ENCODE measurements at places on chromosomes 3 and 15.

GRCh38 chr3:52682016-52682415 lies 3.7 kb downstream of the PBRM1 start:
- peak; percentile 96 for DNase-seq

DNA sequence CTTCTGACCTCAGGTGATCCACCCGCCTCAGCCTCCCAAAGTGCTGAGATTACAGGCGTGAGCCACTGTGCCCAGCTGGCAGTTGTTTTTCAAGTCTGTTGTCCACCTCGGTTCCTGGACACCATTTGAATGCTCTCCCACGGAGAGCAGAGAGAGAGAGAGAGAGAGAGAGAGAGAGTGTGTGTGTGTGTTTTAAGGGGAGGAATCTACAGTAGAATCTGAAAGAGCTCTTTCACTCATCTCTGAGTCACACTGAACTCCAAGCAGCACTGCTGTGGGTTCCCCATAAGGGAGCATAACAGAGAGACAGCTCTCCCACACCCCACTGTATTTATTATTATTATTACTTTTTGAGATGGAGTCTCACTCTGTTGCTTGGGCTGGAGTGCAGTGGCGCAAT lies 156.6 kb downstream of the RPLP1 start:
- no peak for DNase-seq

DNA sequence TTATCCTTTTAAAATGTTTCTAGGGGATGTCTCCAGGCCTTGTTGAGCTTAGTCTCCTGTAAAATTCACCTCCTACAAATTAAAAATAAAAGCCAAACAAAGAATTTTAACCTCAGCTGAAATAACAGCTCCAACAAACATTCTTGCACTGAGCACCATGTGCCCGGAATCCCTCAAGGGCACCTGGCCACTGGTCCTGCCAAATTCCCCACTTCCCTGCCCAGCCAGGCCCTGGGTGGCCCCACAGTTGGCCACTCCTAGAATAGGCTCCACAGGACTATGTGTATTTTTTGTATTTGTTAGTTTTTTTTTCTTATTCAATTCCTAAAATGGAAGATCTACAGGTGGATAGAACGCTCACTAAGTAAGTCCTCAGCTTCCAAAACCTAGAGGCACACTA lies 33.1 kb upstream of the PLA2G4E start:
- DNase-seq: no peak

DNA sequence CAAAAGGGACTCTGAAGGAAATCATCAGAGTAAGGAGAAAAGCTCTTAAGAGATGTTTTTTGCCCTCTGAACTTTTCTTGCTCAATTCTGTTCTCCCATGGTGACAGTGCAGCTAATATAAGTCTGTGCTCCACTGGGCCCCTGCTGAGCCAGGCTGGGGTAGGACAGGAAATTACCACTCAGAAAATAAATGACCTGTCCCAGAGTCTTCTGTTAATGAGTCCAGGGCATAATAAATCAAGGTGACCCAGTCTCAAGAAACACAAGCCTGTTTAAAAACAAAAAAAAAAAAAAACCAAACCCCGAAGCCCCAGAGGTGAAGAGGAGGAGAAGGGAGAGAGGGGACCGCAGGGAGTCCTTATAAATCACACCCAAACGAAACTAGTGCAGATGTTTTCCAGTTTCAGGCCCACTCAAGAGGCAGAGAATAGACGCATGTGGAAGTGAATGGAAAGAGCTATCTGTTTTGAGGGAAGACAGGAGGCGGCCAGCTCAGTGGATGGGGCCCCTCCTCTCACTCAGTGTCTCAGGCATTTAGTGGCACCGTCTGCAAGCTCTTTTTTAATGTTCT lies 59.8 kb upstream of the BOC start:
- no peak for DNase-seq

- DNase-seq: no peak
Observed at GRCh38 chr3:87370007-87370406, 93.6 kb upstream of the POU1F1 start.

DNA sequence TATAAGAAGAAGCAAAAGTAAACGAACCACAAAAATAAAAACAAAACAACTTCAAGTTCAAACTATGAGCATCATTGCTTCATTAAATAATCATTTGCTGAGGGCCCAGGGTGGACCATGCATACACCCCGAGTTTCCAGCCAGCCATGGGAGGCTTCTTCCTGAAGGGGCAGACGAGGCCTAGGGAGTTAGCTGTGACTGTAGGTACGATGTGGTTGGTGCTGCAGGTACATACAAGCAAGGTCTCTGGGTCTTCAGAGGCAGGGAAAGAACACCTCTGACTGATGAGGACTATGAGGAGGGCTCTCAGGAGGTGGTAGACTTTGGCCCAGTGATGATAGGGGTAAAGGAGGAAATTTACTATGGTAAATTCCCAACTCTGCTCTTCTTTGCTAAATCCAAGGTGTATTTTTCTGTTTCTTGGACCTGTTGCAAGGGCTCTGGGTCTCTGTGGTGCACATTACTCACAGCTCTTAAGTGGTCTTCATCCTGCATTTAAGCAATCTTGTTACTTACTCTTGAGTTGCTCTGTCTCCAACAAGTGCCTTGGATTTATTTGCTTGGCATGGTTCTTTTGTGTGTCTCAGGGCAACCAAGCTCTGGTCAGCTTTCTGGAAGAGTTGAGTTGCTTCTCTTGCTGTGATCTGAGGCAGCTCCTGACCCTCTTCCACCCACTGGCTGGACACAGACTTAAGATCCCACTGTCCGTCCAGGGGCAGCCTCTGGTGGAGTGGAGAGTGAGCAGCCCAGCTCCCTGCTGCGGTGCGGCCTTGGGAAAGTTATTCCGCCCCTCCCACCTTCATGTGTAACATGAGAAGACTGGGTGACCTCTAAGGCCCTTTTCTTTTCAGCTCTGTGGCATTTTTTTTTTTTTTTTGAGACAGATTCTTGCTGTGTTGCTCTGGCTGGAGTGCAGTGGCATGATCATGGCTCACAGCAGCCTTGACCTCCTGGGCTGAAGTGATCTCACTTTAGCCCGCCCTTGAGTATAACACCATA lies 56.1 kb upstream of the KIF23 start:
- no peak for DNase-seq

DNA sequence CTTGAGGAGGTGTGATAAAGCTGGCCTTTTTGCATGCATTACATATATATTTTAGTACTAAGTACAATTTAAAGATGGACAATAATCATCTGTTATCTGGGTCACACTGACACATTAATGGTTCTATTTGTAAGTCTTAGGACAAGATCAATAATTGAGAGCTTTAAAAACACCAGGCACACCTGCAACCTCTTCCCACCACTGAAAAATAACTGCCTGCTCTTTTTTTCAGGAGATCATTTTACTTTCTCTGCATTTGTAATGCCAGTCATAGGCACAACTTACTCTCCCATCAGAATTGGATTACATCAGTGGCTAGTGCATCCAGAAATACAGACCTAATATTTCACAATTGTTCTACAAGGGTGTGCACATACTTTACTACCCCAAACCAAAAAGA lies 149.8 kb downstream of the MECOM start:
- no peak for DNase-seq

DNA sequence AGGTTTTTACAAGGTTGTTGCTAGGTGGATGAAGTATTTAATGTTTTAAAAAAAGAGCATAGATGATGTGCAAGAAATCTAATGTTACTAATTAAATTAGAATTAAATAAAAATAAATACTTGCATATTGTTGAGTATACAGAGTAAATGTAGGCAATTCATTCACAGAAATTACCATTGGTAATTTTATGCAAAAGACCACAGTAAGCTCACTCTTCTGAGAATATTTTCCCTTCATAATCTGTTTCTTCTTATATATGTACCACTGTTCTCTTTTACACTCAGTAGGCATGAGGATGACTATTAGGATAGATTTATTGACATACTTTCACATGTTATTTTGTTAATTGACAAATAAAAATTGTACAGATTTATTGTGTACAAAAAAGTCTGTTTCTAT lies 681.2 kb upstream of the NECTIN3 start:
- DNase-seq: no peak

GRCh38 chr3:72352176-72352575 lies 496.1 kb downstream of the SHQ1 start:
- DNase-seq: no peak

GRCh38 chr3:17359911-17360310 lies 382.5 kb downstream of the TBC1D5 start:
- DNase-seq: no peak

DNA sequence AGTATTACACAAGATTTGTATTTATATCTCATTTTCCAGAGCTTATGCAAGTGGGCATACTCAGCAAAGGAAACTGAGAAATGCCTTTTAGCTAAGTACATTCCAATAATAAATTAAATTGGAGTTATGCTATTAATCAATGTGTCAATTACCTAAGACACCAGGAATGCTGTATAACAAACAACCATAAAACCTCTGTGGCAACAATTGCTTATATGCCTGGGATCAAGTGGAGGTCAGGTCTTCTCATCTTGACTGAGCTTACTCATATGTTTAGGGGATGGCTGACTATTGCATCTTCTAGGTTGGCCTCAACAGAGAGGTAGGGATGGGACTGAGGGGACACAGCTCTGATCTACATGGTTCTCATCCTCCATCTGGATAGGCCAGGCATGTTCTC lies 30.7 kb downstream of the CD200R1L start:
- DNase-seq: no peak

DNA sequence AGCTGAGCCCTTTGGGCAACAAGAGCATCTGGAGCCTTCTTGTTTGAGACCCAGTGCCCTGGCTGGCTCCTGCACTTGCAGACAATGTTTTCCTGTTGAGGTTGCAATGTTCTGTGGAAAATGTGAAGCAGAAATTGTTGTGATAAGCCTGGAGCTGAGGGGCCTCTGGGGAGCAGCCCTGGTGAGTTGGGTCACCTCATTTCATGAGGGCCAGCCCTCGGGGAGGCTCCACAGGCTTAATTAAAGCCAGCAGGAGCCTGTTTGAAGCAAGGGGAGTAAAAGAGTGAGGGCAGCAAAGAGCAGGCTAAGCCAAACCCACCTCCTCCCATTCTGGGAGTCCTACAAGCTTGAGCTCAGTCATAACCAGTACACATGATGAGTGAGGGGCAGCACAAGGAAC lies 154.3 kb downstream of the ALDH1A2 start:
- no peak for DNase-seq

DNA sequence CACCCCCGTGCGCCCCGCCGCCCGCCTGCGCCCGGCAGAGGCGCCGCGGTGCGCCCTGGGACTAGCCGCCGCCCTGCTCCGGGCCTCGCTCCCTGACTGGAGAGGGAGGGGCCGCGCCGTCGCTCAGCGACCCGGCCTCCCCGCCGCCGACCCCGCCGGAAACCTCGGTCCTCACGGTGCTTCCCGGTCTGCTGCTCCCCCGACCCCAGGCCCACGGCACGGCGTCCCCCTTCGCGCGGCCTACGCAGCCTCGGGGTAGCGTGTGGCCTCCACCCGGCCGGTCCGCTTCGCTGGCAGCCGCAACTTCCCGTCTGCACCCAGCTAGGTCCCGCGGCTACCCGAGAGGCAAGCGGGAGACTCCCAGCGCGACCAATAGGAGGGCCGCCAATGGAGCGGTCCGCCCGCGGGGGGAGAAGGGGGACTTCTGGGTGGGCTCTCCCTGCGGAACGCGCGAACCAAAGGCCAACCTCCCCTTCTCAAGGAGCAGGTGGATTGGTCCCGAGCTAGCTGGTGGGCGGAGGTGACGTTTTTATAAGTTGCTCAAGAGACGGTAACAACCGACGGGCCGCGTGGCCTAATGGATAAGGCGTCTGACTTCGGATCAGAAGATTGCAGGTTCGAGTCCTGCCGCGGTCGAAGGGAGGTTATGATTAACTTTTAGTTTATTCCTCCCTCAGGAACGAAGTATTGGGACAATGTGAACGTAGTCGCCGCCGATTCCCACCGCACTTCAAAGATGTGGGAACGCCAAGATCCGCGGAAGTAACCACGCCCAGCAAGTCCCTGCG lies at the start of gene POLG:
TSS of gene POLG (minus strand) at position 315 of the 788 bp plus-strand sequence. CDS start 1,070 bp downstream, outside the sequence.
- peak; percentile 100 for DNase-seq

DNA sequence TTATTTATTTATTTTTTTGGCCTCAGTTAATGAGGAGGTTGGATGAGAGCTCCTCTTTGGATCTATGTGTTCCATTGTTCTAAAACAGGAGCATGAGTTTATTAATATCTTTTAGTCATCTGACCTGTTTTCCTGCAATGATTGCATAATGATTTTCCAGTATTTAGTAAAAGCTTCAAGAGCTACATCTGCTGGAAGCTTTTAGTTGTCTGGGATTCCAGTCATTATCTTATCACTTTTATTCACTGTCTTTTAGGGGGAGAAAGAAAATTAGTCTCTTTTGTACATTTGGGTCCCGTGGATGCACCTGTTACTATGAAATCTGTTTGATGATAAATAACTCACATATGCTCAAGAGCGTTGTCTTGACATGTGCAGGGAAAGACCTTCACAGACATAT lies 1270.0 kb downstream of the ROBO1 start:
- no peak for DNase-seq

DNA sequence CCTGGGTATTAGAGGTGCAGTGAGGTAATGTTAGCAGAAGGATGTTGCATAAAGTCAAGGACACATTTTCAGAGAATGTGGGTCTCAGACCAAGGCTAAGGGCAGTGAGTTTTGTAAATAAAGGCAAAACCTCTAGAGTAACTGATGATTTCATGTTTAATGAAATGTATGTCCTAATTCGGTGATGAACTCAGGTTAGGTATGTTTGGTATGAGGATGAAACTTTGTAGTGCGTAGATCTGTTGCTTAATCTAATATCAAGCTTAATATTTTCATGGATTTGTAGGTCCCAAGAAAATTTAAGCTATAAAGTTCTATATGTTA lies 3.6 kb downstream of the USP50 start:
- DNase-seq: no peak

GRCh38 chr3:141448606-141449220 lies 38.1 kb upstream of the RASA2 start:
- DNase-seq: no peak

DNA sequence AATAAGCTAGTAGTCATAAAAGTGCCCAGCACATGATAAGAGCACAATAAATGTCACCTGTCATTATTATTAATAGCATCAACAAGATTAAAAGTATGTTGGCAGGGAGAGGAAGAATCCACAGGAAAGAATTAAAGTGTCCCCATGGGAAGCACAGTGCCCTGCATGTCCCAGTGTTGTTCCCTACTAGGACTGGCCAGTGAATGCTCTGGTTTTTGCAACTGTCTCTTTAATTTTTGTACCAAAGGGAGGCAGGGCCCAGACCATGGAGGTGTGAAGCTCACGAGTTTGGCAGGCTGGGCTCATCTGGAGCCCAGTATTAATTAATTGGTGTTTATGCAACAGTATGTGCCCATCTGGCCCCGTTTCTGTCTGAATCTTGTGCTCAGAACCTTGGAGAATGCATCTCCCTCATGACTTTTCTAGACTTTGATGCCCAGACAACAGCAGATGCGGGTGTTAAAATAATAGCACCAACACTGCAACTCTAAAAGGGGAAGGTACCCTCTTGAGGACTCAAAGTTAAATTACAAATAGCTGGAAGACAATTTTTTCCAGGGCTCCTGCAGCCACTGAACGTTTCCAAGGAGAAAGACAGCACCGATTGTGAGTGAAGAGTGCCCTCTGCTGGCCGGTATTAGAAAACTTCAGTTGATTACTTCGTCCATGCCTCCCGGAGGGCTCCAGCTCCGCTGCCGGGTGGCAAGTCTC lies 71.9 kb upstream of the SPATA12 start:
- DNase-seq: peak; percentile 86
